ENCODE measurements at places on chromosomes 13 and 19. TPM values are rescaled to one million over a fixed set of nuclear protein-coding genes. Genes with fewer than 3 reads are reported as not detected.

Gene TBXA2R
- polyA plus RNA-seq: 1.3 TPM

Gene CRB3
- 41.7 TPM for polyA plus RNA-seq

DNA sequence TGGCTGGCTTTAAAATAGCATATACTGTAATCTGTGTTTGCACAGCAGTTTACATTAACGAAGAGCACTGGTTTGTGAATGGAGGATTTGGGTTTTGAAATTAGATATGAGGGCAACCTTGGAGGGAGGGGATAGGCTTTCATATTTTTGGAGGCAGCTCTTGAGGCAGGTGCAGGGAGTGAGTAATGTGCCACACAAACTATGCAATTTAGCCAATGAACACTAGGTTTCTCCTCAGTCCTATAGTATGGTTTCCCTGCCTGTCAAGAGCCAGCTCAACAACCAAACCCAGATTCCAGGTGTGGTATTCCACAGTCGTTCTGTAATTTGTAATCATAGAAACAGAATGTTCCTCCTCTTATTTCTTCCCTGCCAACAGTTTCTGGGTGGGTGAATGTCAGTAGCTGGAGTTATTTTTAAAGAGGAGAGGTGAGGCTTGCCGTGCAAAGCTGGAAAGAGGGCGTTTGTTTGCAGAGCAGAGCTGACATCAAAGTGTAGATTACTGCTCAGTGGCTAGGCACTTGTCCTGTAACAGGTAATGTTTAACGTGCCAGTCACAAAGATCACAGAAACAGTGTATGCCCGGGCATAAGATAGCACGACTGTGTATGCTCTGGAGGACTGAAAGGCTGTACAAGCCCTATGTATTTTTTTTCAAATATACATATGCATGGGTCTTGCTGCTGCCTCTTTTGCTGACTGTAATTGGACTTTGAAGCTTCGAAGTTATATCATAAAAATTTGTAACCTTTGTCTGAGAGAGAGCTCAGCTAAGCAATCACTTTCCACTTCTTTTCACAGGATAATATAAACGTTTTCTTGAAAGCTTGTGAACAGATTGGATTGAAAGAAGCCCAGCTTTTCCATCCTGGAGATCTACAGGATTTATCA is 124.2 kb downstream of the LMO7 start:
- peak overlapping the region; percentile 94 for H3K27ac ChIP-seq
- no peaks in the 10 kb centered on the region for H3K36me3 ChIP-seq
- no peaks in the 10 kb centered on the region for H3K27me3 ChIP-seq
- H3K4me1 ChIP-seq: peaks cover 14% of the 10 kb centered on the region
- DNase-seq: peak; percentile 98
- H3K4me3 ChIP-seq: peak overlapping the region; percentile 67

DNA sequence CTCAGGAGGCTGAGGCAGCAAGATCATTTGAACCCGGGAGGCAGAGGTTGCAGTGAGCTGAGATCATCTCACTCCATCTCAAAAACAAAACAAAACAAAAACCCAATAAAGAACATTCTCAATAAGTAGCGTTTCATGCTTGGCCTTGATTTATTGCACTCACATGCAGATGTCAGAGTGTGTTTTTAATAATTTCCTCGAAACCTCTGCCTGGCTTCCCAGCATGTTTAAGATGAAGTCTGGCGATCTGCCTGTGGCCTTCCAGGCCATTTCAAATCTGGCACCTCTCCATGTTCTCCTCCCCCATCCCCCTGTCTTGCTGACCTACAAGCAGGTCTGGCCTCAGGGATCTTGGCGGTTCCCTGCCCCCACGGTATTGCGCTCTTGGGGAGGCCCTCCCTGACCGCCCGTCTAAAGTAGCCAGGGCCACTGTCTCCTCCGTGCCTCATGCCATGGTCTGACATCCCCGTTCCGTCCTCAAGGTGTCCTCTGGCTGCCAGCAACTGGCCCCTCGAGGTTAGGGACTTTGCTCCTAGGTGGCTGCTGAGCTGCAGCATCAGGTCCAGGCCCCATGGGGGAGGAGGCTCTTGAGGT is 1.6 kb downstream of the WDR88 start:
- peaks cover 20% of the 10 kb centered on the region for H3K36me3 ChIP-seq
- no peak overlapping the region for H3K27ac ChIP-seq
- DNase-seq: peak; percentile 45

DNA sequence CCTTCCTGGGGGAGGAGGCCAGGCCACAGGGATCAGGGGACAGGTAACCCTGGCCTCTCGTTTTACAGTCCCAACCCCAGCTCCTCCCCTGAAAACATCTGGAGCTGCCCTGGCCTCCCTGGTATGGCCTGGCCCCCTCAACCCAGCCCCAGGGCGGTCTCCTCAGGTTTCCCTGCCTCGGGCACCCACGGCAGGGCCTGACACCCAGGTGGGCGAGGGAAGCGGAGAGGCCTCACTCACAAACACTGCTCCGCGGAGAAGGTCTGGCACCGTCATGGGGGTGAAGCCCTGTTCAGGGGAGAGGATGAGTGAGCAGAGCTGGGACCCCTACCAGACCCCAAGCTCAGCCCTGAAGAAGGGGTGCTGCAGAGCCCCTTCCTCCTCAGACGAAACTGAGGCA is 6.5 kb upstream of the CCER2 start:
- no peak for DNase-seq

DNA sequence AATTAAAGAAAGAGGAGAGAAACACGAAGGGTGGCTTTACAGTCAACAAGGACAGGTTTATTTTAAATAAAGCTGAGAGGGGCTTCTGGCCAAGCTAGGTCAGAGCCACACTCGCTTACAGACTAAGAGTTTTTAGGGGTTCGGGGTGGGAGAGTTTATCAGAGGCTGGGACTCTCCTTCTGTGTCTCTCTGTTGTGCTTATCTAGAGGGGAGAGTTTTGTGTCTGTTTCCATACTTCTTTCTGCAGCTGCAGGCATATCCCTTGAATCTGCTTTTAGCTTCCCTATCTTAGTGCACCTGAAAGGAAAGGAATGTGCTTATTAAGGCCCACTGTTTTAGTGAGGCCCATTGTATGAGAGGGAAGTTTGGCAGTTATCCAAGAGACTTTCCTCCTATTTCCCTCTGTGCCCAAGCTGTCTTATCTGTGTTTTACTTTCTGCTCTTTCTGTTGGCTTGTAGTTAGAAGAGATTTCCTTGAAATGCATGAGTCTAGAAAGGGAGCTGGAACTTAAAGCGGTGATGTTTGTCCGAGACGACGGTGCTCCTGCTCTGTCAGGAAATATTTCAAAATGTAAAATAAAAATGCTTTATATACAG is 275.3 kb downstream of the KCTD12 start:
- H3K27ac ChIP-seq: no peak overlapping the region
- no peaks in the 10 kb centered on the region for H3K4me1 ChIP-seq
- no peaks in the 10 kb centered on the region for H3K36me3 ChIP-seq
- no peak for DNase-seq

GRCh38 chr13:51971520-51972426 is 39.5 kb downstream of the ATP7B start:
- peaks cover 17% of the 10 kb centered on the region for H3K36me3 ChIP-seq
- peaks cover 24% of the 10 kb centered on the region for H3K4me1 ChIP-seq
- H3K4me3 ChIP-seq: no peak overlapping the region
- H3K27ac ChIP-seq: no peak overlapping the region
- no peak for DNase-seq

DNA sequence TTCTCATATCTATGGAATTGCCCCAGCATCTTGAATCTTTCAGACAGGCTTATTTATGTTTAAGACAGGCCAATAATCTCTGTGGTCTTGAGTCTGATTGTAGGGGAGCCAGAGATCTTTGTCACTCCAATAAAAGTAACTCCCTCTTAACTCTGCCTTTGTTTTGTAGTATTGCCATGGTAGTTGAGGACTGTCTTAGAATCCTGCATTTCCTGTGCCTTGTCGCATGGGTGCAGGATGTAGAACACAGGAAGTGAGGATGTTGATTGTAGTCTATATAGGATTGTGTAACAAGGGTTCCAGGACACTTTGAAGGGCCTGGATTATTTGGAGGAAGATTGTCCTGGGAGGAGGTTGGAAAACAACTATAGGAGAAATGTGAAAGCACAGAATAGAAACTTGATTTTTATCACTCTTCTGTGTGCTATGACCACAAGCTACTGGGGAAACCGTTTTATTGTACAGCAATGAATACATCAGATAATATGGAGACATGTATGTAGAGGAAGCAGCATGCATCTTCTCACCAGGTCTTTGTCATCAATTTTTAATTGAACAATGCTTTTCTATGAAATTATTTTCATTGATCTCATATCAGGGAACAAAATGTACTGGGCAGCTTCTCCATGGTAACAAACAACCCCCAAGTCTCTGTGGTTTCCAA is 411.7 kb downstream of the FGF9 start:
- peaks cover 4% of the 10 kb centered on the region for H3K4me1 ChIP-seq
- H3K27ac ChIP-seq: no peak overlapping the region
- DNase-seq: no peak
- no peaks in the 10 kb centered on the region for H3K27me3 ChIP-seq

DNA sequence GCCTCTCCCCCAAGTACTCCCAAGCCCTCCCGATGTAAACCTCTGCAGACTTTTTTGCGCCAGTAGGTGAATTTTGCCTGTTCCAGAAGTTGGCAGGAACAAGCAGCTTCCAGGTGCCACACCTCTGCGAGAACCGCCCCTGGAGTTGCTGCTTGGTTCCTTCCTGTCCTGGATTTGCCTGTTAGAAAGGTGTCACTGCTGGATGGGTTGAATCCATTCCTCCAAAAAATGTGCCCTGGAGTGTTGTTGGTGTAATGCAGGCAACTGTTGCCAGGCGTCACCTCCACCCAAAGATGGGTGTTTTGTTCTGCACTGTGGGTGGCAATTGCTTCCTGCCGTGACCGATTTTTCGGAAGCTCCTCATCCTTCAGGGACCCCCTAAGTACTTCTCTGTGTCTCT is 5.7 kb downstream of the PGPEP1 start:
- no peak overlapping the region for H3K4me3 ChIP-seq
- no peaks in the 10 kb centered on the region for H3K27me3 ChIP-seq
- peaks cover 21% of the 10 kb centered on the region for H3K4me1 ChIP-seq
- peaks cover 62% of the 10 kb centered on the region for H3K36me3 ChIP-seq

GRCh38 chr13:99352351-99353245 is 45.4 kb upstream of the GPR183 start:
- H3K27ac ChIP-seq: no peak overlapping the region
- H3K27me3 ChIP-seq: no peaks in the 10 kb centered on the region
- no peak for DNase-seq
- H3K4me3 ChIP-seq: no peak overlapping the region

- H3K36me3 ChIP-seq: no peaks in the 10 kb centered on the region
- no peak overlapping the region for H3K4me3 ChIP-seq
- peak; percentile 73 for DNase-seq
Observed at GRCh38 chr19:37902668-37903067, 3.7 kb downstream of the WDR87 start.

DNA sequence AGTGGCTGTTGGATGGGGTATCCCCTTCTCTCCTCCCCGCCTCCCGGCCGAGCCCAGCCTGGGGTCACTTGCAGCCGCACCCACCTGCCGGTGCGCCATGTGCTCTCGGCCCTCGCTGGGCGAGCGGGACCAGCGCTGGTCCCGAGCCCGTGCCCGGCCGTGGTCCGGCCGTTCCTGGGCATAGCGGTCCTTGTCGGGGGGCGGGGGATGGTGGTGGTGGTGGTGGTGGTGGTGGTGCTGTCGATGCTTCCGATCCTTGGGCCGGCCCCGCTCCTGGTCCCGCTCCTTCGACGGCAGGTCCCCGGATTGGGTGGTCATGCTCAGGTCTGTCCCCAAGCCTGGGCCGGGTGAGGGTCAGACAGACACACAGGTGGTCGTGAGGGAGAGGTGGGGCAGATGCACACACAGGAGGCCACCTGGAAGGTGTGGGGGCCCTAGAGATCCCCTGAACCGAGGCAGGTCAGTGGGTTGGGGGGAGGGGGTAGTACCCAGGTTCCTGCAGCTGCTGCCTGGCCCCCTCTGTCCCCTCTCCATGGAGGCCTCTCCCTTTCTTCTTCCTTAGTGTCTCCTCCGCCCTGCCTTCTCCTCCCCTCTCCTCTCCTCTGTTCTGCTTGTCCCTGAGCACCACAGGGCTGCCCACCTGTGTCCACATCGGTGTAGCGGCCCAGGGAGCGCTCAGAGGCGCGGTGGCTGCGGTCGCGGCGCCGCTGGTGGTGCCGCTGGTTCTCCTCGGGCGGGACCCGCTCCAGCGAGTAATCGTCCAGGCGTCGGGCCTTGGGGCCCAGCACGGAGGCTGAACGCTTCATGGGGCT is 58.7 kb downstream of the IER2 start:
- peak overlapping the region; percentile 10 for H3K4me3 ChIP-seq
- no peaks in the 10 kb centered on the region for H3K4me1 ChIP-seq
- H3K27me3 ChIP-seq: no peaks in the 10 kb centered on the region
- DNase-seq: no peak
- no peaks in the 10 kb centered on the region for H3K36me3 ChIP-seq
- H3K27ac ChIP-seq: no peak overlapping the region

Measured in large intestine (tissue), 12 donors.